ENCODE measurements at places on chromosomes 4 and X.

GRCh38 chrX:46918434-46918833 is 6.2 kb downstream of the JADE3 start:
- no peaks in the 10 kb centered on the region for H3K36me3 ChIP-seq
- H3K27me3 ChIP-seq: peaks cover 5% of the 10 kb centered on the region
- H3K4me1 ChIP-seq: peaks cover 5% of the 10 kb centered on the region

DNA sequence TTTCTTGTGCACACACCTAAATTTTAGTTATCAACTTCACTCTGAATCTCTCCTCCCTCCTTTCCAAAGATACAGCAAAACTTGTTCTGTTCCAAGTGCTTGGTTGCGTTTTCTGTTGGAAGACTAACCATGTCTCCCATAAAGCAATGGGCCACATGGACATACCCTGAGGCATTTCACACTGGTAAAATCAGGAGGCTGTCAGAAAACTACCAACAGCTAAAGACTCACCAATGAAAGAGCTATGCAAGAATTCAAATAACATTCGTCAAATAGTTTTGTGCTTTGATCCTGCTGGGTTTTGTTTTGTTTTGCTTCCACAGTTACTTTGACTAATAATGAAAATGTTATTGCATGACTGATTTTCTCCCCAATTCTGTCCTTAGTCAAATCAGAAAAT is 46.0 kb downstream of the PHEX start:
- DNase-seq: no peak
- H3K27me3 ChIP-seq: no peaks in the 10 kb centered on the region
- no peaks in the 10 kb centered on the region for H3K36me3 ChIP-seq
- H3K4me1 ChIP-seq: no peaks in the 10 kb centered on the region

DNA sequence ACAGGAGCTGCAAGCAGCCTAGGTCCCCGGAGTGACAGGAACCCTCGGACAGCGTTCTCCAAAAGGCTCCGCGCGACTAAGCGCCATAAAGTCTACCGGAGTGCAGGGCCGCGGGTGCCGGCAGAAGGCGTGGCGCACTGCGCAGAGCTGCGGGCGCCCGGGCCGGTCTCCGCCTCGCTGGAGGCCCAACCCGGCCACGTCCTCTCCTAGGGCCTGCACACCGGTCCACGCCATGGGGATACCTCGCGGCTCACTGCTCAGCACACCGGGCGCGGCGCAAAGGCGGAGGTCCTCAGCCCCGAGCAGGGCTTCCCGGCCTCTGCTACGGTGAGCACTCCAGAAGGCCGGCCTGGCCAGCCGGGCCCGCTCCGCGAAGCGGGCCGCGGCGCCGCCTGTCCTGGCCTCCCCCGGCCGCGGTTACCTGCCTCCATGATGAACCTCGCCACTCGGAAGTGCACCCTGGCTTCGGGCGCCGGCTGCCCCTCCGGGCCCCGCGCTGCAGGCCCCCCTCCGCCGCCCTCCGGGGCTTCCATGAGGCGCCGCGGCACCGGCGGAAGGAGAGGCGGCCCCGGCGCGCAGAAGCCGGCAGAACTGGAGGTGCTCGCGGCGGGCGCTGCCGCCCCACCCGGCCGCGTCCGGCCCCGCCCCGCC is at the start of gene CCNQ:
Gene CCNQ, minus strand, starts transcription at position 599 of the 651 bp plus-strand sequence. Its CDS starts 66 bp downstream, at position 533.
- H3K4me1 ChIP-seq: peaks cover 11% of the 10 kb centered on the region
- peaks cover 14% of the 10 kb centered on the region for H3K36me3 ChIP-seq
- DNase-seq: no peak
- peak within 1 kb of the TSS; percentile 65 for H3K4me3 ChIP-seq
- peak within 1 kb of the TSS; percentile 66 for H3K27ac ChIP-seq

DNA sequence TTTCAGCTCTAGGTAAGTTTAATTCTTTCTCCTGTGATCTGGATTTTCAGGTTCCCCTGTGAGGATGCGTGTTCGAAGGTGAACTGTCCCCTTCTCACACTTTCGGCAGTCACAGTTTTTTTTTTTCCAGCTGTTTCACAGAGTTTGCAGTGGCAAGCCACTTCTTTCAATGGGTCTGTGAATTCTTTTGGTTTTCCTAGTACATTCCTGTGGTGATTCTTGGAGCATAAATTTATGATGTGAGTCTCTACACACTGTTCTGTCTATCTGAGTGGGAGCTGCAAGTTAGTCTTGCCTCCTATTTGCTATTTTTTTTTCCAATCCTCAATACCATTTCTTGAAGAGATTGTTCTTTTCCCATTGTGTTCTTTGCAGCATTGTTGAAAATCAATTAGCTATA is 595.5 kb downstream of the RAPGEF2 start:
- no peak overlapping the region for H3K4me3 ChIP-seq
- H3K27ac ChIP-seq: no peak overlapping the region
- DNase-seq: no peak
- no peaks in the 10 kb centered on the region for H3K27me3 ChIP-seq

- H3K27me3 ChIP-seq: no peaks in the 10 kb centered on the region
- no peaks in the 10 kb centered on the region for H3K36me3 ChIP-seq
- no peak overlapping the region for H3K4me3 ChIP-seq
- no peaks in the 10 kb centered on the region for H3K4me1 ChIP-seq
These were observed 373.3 kb downstream of the IDS start for GRCh38 chrX:149131774-149132173.

GRCh38 chr4:81604683-81605218 is 133.0 kb upstream of the RASGEF1B start:
- no peak overlapping the region for H3K4me3 ChIP-seq
- DNase-seq: no peak
- no peaks in the 10 kb centered on the region for H3K27me3 ChIP-seq
- no peak overlapping the region for H3K27ac ChIP-seq

DNA sequence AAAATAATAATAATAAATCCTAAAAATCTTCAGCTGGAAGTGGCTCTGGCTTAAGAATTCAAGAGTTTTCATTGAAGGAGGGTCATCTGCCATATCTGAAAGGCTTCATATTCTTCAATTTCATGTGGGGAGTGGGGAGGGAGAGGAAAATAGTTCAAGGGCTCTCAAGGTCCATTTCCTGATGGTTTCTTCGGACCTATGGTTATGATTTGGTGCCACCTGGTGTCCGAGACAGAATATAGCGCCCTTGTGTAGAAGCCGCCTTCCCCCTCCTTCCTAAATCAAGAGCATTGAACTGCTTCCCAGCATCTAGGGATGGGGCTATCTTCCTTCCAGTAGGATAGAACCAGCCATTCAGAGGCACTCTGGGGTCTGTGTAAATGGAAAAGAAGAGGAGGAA is 34.3 kb downstream of the NLGN3 start:
- peaks cover 4% of the 10 kb centered on the region for H3K4me1 ChIP-seq
- no peak overlapping the region for H3K27ac ChIP-seq
- no peak overlapping the region for H3K4me3 ChIP-seq
- DNase-seq: no peak
- H3K27me3 ChIP-seq: no peaks in the 10 kb centered on the region
- H3K36me3 ChIP-seq: no peaks in the 10 kb centered on the region

- no peaks in the 10 kb centered on the region for H3K27me3 ChIP-seq
- H3K36me3 ChIP-seq: no peaks in the 10 kb centered on the region
- no peak overlapping the region for H3K27ac ChIP-seq
- H3K4me1 ChIP-seq: no peaks in the 10 kb centered on the region
- no peak overlapping the region for H3K4me3 ChIP-seq
These were observed 2.2 kb upstream of the APELA start for GRCh38 chr4:164874789-164875188.

DNA sequence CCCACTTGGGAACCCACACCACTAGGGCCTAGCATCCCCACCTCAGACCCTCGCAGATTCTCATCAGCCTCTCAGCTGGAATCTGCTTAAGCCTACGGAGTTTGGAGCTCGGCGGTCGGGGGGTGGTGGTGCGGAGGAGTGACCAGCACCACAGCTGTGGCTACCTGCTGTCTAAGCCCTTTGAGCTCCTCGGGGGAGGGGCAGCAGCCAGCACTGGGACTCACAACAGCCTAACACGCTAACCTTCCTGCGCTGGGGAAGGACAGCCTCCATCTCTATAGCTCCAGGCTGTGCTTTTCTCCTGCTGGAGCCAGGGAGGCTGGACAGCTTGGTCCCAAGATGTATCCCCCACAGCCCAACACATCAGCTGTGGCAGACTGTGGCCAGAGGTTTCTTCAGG is 281.5 kb downstream of the USP46 start:
- no peak for DNase-seq
- H3K27me3 ChIP-seq: no peaks in the 10 kb centered on the region
- no peaks in the 10 kb centered on the region for H3K4me1 ChIP-seq
- no peak overlapping the region for H3K27ac ChIP-seq

DNA sequence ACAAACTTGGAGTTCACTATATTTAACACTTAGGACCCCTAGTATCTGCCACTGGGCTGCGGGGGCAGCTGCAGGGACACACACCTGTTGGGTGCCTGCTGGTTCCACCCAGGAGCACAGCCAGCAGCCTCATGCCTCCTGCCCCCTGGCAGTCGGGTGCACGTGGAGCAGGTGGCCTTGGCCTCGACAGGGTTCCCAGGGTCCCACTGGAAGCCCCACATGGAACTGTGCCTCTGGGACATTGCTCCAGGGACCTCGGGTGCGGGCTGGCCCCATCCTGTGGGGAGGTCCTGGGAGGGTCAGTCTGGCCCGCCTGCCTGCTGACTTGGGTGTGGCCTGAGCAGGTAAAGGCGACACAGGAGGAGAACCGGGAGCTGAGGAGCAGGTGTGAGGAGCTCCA is 18.0 kb downstream of the TACC3 start:
- no peaks in the 10 kb centered on the region for H3K27me3 ChIP-seq
- H3K4me3 ChIP-seq: no peak overlapping the region
- H3K4me1 ChIP-seq: no peaks in the 10 kb centered on the region
- no peak for DNase-seq
- peaks cover 83% of the 10 kb centered on the region for H3K36me3 ChIP-seq
- no peak overlapping the region for H3K27ac ChIP-seq

- no peak overlapping the region for H3K4me3 ChIP-seq
- no peak for DNase-seq
- no peak overlapping the region for H3K27ac ChIP-seq
- no peaks in the 10 kb centered on the region for H3K36me3 ChIP-seq
These were observed 152.2 kb downstream of the MGST2 start for GRCh38 chr4:139817657-139818452.

GRCh38 chr4:37903901-37904300 is 13.0 kb downstream of the TBC1D1 start:
- no peaks in the 10 kb centered on the region for H3K4me1 ChIP-seq
- H3K27ac ChIP-seq: no peak overlapping the region
- H3K36me3 ChIP-seq: peaks cover 15% of the 10 kb centered on the region

DNA sequence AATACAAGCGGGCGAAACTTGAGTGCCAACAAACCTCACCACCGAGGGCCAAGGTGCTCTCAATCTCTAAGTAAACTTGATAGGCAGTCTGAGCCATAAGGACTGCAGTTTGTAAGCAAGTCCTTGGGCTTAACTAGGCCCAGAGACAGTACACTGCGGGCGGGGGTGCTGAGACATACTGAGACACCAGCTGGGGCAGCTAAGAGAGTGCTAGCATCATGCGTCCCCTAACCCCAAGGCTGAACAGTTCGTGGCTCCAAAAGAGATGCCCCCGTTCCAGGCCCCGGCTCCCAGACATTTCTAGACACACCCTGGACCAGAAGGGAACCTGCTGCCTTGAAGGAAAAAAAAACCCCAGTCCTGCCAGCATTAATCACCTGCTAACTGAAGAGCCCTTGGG is 126.8 kb upstream of the PRDX4 start:
- DNase-seq: no peak
- H3K4me1 ChIP-seq: no peaks in the 10 kb centered on the region
- no peaks in the 10 kb centered on the region for H3K27me3 ChIP-seq

DNA sequence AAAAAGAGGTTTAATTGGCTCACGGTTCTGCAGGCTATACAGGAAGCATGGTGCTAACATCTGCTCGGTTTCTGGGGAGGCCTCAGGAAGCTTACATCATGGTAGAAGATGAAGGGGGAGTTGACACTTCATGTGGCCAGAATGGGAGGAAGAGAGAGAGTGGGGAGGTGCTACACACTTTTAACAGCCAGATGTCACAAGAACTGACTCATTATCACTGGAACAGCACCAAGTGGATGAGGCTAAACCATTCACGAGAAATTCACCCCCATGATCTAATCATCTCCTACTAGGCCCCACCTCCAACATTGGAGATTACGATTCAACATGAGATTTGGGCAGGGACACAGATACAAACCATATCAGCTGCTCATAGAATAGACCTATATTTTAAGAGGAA is 255.8 kb downstream of the OPHN1 start:
- no peak for DNase-seq
- H3K27me3 ChIP-seq: no peaks in the 10 kb centered on the region
- no peaks in the 10 kb centered on the region for H3K36me3 ChIP-seq
- no peaks in the 10 kb centered on the region for H3K4me1 ChIP-seq
- H3K27ac ChIP-seq: no peak overlapping the region
- H3K4me3 ChIP-seq: no peak overlapping the region

- H3K27me3 ChIP-seq: no peaks in the 10 kb centered on the region
- H3K4me1 ChIP-seq: peaks cover 22% of the 10 kb centered on the region
- DNase-seq: no peak
These were observed 739 bp downstream of the GAK start for GRCh38 chr4:931194-931959.

DNA sequence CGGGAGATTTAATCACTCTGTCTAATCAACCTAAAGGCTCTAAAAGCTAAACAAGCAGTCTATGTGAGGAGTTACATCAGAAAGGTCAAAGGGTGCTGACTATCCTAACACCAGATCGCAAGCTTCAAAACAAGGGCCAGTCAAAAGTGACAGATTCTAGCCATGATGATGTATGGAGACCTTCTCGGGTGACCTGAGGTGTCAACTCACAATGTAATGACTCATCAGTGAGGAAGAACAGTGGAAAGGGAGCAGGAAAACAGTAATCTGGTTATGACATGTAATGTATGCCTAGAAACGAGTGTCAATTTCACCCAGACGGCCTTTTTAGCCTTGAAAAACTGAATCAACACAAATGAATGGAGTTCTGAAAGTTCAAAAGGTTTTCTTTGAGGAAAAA is 375.3 kb downstream of the IDS start:
- H3K36me3 ChIP-seq: no peaks in the 10 kb centered on the region
- H3K4me1 ChIP-seq: no peaks in the 10 kb centered on the region
- H3K27ac ChIP-seq: no peak overlapping the region
- H3K27me3 ChIP-seq: no peaks in the 10 kb centered on the region
- no peak overlapping the region for H3K4me3 ChIP-seq

- H3K4me3 ChIP-seq: no peak overlapping the region
- no peaks in the 10 kb centered on the region for H3K4me1 ChIP-seq
- no peak overlapping the region for H3K27ac ChIP-seq
These were observed 20.2 kb upstream of the FAAH2 start for GRCh38 chrX:57266275-57266674.

GRCh38 chrX:132909643-132910042 is 48.8 kb downstream of the HS6ST2 start:
- H3K27me3 ChIP-seq: no peaks in the 10 kb centered on the region
- no peaks in the 10 kb centered on the region for H3K4me1 ChIP-seq
- no peak for DNase-seq
- no peaks in the 10 kb centered on the region for H3K36me3 ChIP-seq

DNA sequence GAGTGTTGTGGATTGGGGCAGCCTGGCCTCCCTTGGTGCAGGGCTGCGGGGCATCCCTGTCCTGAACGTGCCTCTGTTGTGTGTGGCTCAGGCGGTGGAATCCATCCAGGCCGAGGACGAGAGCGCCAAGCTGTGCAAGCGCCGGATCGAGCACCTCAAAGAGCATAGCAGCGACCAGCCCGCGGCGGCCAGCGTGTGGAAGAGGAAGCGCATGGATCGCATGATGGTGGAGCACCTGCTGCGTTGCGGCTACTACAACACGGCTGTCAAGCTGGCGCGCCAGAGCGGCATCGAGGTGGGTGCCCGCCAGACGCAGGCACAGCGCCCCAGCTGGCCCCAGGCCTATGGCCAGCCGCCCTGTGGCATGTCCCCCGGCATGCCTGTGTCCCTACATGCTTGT is 25.6 kb downstream of the MAEA start:
- no peaks in the 10 kb centered on the region for H3K27me3 ChIP-seq
- peaks cover 54% of the 10 kb centered on the region for H3K36me3 ChIP-seq

- H3K27me3 ChIP-seq: no peaks in the 10 kb centered on the region
- H3K36me3 ChIP-seq: no peaks in the 10 kb centered on the region
- H3K4me3 ChIP-seq: no peak overlapping the region
- no peak overlapping the region for H3K27ac ChIP-seq
- H3K4me1 ChIP-seq: no peaks in the 10 kb centered on the region
These were observed 63.7 kb upstream of the ESX1 start for GRCh38 chrX:104318330-104319009.
